ENCODE measurements at places on chromosomes 12 and 14.
A peak's percentile ranks its signal among the peaks of the same experiment; 100 is the strongest.

- no peak for DNase-seq
These were observed 397.1 kb downstream of the SOX5 start for GRCh38 chr12:23552417-23552816.

DNA sequence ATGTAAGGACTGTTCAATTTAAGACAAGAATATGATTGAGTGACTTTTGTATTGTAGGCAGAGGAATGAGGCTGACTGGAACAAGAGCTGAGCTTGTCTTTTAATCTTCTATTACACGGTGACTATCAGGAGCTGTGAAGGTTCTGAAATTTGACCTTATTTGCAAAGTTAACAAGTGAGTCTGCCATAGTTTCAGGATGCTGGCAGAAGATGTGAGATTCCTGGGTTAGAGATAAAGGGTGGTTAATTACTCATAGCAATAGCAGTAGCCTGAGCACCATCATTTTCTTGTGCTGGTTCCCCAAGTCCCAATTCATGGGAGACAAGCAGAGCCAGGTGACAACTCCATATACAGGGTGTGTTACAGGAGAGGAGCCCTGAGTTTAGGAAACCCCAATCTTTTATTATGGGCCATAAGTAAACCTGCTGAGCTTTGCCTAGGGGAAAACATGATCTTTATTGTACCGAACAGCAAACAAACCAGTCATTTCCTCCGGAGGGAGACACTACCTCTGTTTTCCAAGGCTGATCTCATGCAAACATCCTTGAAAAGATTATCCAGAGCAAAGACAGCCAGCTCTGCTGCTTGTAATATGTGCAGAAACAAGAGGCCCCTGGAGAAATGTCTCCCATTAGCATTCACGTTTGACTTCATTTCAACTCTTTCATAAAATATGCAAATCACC is 51.7 kb upstream of the DDX11 start:
- DNase-seq = no peak

DNA sequence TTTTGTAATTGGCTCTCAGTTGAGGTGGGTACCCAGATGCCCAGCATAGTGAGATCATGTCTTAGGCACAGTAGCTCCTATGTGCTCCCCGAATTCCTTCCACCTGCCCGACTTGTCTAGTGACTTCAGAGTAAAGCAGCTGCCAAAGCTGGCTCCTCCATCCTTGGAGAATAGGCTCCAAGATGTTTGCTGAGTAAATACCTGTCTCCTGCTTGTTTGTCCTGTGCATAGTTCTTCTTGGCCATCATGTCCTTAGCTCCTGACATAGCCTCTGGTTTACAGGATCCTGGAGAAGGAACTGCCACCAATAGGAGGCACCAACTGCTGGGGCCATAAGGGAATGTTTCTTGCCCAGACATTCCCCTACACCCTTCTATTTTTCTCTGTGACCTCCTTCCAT is 52.6 kb upstream of the CISTR start:
- DNase-seq = no peak

DNA sequence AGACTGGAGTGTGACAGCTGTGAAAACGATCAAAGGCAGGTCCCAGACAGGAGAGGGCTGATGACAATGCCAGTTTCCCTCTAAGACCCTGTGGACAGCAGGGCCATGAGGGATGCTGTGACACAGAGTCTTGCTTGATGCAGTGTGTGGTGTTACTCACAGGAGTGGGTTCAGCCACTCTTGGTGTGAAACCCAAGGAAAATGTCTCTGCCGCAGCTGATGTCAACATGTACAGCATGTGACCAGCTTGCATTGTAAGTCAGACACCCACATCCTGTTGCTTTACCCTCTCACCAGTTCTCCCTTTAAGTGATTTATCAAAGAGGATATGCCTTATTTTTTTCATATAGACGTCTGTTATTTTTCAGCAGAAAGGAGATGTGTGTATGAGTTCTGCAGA is 268.6 kb downstream of the BTG1 start:
- DNase-seq = peak; percentile 67

GRCh38 chr12:64729909-64730587 is 29.2 kb downstream of the GNS start:
- no peak for DNase-seq

DNA sequence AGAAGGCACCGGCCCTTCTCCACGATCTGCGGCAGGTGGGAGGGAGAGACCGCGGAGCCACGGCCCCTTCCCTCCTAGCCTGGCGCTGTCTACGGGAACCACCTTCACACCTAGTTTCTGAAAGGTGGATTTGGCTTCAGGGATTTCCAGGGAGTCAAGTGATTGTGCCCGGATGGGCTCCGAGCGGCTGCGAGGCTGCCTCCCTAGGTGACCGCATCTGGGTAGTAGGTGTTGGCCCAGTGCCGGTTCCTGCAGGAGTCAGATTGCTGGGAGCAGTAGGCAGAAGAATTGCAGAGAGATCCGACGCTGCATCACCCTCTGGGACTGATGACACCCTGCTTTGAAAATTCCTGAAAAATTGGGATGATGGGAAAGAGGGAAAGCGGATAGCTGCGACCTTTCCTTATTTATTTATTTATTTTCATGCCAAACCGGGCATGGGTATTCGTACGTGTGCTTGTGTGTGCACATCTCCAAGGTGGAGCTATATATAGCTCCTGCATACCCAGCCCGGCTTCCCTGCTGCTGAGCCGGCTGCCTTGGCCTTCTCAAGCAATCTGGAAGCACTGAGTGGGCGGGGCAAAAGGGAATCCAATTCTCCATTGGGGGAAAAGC is 1.1 kb downstream of the CNTN1 start:
- DNase-seq = no peak

- no peak for DNase-seq
These were observed 58.3 kb downstream of the VCPKMT start for GRCh38 chr14:50058113-50058512.
